ENCODE measurements at places on chromosomes 2 and 18. TPM values are rescaled to one million over a fixed set of nuclear protein-coding genes. Genes with fewer than 3 reads are reported as not detected.

COL4A4 gene
- under 0.01 TPM for total RNA-seq

OR6B2 gene
- not detected for total RNA-seq

BOK gene
- 59.5 TPM for total RNA-seq

OSR1 gene
- not detected for total RNA-seq

IFIH1 gene
- 5.9 TPM for total RNA-seq

CKAP2L gene
- 12.2 TPM for total RNA-seq

PSMA8 gene
- not detected for total RNA-seq

GALNT3 gene
- 0.33 TPM for total RNA-seq

ALLC gene
- not detected for total RNA-seq

APLF gene
- total RNA-seq = 5.6 TPM

FIGN gene
- total RNA-seq = 0.98 TPM

ZCCHC2 gene
- 33.8 TPM for total RNA-seq

ANKRD39 gene
- total RNA-seq = 5.6 TPM

XIRP2 gene
- total RNA-seq = 0.33 TPM

PDIA6 gene
- 307 TPM for total RNA-seq

DNER gene
- total RNA-seq = 0.67 TPM

PXDN gene
- total RNA-seq = 560 TPM

ARHGAP25 gene
- 5.2 TPM for total RNA-seq

ASPRV1 gene
- total RNA-seq = 0.33 TPM

EFHD1 gene
- under 0.01 TPM for total RNA-seq

MBD5 gene
- 20.9 TPM for total RNA-seq

PROKR1 gene
- not detected for total RNA-seq

LBH gene
- 23.0 TPM for total RNA-seq

UGGT1 gene
- total RNA-seq = 83.3 TPM

ADCYAP1 gene
- total RNA-seq = not detected

IL1B gene
- total RNA-seq = 0.33 TPM

RBM44 gene
- total RNA-seq = 0.67 TPM

PRKCE gene
- 51.9 TPM for total RNA-seq

KCNIP3 gene
- 0.48 TPM for total RNA-seq

LOXL3 gene
- 1.6 TPM for total RNA-seq

SLC5A7 gene
- total RNA-seq = not detected

FAM98A gene
- 86.3 TPM for total RNA-seq

MEIS1 gene
- 0.76 TPM for total RNA-seq

CXCR4 gene
- 311 TPM for total RNA-seq

PDE11A gene
- 0.10 TPM for total RNA-seq

CHMP1B gene
- 48.3 TPM for total RNA-seq

NEU2 gene
- total RNA-seq = not detected

ASB18 gene
- not detected for total RNA-seq

MOCOS gene
- 0.48 TPM for total RNA-seq

Data from vein endothelial cell (primary cell).